Caco-2 (cell line): ENCODE measurements at places on chromosomes 3 and 15.

GRCh38 chr15:46129145-46129544 is 494.3 kb downstream of the SQOR start:
- DNase-seq: no peak

- DNase-seq: no peak
Observed at GRCh38 chr3:178603735-178604134, 67.5 kb downstream of the KCNMB2 start.

DNA sequence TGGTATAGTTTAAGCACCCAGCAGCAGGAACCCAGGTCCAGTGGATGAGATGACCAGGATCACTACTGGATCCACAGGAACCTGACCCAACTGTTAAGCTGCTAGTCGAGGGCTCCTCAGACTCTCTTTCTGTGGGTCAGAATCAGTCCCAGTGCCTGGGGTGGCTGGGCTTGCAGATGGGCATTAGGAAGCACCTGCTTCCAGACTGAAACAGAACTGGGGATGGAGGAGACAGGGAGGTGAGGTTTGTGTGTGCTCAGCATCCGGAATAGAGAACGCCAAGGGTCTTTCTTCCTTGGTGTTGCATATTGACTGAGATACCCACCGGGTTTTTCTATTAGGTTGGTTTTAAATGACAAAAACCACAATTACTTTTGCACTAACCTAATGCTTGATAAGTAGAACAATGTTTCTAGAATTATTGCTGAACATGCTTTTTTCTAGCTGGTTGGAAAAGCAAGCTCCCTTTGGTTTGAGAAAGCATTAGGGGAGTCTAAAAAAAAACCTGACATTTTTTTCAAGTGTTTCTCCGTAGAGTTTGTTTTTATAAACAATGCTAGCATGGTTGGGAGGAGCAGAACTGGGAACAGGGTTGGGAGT is 779 bp downstream of the ST3GAL6 start:
- DNase-seq: no peak

DNA sequence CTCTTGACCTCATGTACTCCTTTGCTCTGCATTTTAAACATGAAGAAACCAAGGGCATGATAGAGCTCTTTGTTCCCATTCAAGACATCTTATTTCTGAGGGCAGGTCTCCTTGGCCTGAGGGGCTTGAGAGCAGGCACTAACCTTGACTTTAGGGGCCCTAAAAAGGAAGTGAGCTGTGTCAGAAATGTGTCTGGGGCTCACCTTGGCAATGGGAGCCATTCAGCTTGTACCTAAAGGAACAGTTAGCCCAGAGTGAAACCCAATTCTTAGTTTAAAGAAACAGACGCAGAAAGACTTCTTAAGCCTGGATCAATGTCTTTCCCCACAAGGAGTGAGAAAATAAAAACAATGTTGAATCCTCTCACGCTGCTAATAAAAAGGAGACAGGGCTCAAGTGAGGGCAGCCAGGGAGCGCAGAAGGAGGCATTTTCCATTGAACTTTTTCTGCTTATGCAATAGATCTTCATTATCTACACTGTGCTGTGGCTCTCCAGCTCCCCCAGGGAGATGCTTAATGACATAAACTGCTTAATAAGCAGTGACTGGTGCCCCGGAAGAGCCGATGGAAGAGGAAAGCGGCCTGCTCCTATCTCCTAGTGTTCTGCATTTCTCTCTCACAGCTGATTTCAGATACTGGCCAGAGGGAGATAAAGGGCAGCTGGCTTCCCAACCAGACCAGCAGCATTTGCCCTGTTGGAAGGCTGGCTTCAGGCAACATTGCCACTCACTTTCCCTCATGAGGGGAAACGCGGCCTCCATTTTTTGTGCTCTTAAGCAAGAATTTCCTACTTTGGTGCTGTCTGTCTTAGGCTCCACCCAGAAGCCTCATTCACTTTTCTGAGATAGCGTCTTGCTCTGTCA is 152.0 kb downstream of the OPA1 start:
- peak; percentile 40 for DNase-seq

DNA sequence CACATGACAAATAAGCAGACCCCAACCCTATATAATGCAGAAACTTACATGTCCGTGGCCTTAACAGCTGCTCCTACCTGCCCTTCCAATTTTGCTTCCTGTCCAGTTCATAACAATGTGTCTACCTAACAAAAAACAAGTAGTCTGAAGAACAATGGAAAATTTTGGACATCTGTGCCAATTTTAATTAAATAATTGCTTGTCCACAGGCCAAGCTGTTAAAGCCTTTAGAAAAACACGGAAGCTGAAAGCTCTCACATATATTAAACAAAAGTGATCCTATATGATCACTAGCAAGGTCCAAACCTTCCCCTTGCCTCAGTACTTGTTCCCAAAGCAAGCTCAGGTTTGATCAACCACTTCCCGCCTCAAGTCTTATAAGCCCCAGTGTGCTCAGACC is 37.1 kb downstream of the MAGI1 start:
- no peak for DNase-seq

DNA sequence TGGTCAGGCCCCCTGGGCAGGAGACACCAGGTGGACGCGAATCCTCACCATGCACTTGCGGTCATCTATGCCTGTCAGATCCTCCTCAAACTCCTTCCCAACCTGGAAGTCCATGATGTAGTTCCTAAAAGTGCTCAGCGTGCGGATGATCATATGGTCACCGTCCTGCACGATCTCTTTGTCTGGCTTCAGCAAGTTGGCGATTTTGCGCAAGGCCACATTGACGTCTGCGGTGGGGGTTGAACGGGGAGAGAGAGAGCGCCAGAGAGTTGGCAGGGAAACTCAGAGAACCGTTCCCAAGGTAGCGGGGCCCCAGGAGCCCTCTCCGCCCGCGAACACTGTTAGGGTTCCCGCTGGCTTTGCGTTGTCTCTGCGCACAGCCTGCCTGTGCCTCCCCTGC is 809 bp downstream of the RBP1 start:
- DNase-seq: no peak

DNA sequence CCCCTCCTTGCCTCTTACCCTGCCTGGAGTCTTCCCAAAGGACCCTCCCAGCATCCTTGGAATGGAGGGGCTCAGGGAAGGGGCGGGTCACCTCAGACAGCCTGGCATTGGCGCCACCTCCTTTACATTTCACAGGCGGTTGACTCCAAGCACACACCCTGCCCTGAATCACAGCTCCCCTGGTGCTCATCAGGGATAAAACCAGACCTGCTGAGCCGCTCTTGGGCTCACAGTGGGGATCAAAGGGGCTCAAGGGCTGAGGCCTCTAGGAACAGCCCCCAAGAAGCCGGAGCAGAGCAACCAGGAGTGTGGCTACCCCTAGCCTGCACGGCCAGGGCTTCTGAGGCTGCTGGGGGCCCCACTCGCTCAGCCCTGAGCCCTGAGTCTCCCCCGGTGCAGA is 16.6 kb downstream of the LINGO1 start:
- DNase-seq: no peak

GRCh38 chr3:146502887-146503460 is 33.6 kb upstream of the PLSCR2 start:
- DNase-seq: no peak
